ENCODE measurements at places on chromosomes 1 and 21. TPM values are rescaled to one million over a fixed set of nuclear protein-coding genes. Genes with fewer than 3 reads are reported as not detected.
A peak's percentile ranks its signal among the peaks of the same experiment; 100 is the strongest.

Gene OR2W3
- not detected for total RNA-seq

Gene APOBEC4
- not detected for total RNA-seq

Gene TFF3
- not detected for total RNA-seq

Gene FMO4
- total RNA-seq = 1.9 TPM

Gene NUF2
- 43.5 TPM for total RNA-seq

Gene OSCP1
- 2.4 TPM for total RNA-seq

Gene CD84
- 13.7 TPM for total RNA-seq

- H3K4me3 ChIP-seq = no peak overlapping the region
- no peaks in the 10 kb centered on the region for H3K36me3 ChIP-seq
- DNase-seq = no peak
- H3K27me3 ChIP-seq = no peaks in the 10 kb centered on the region
- H3K27ac ChIP-seq = no peak overlapping the region
- no peaks in the 10 kb centered on the region for H3K4me1 ChIP-seq
Measured at GRCh38 chr1:13948888-13949391, 249.0 kb downstream of the PRDM2 start.

DNA sequence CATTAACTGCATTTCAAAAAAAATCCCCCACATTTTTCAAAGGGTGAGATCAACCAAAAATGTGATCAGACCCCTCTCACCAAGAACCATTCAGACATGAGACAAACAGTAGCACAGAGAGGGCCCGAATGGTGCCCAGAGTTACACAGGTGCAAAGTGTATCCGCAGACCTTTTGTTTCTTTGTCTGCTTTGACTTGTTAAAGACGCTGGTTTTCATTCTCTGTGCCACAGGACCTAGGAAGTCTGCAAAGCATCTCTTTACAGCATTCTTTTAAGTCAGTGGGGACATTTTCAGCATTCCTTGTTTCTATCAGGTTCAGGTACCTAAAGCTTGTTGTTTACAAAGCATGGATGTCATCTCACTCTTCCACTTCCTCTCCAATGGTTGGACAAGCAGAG lies 87.2 kb upstream of the MAP1LC3C start:
- H3K27ac ChIP-seq = no peak overlapping the region
- no peak overlapping the region for H3K4me3 ChIP-seq
- H3K4me1 ChIP-seq = no peaks in the 10 kb centered on the region
- H3K27me3 ChIP-seq = peaks cover 16% of the 10 kb centered on the region
- DNase-seq = no peak

DNA sequence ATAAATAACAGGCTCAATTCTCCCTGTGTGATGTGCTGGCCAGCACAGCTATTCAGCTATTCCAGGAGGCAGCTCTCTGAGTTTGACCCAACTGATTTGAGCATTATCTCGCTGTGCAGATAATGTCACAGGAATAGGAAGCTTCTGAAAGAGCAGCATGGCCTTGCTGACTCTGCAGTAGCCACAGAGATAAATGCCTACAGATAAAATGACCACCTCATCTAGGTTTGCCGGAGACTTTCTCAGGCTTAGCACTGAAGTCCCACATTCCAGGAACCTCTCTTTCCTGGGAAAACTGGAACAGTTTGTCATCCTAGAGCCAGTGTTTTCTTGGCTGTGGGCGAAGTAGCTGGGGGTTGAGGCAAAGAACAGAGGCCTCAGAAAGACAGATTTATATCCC lies 98.9 kb downstream of the MRPL39 start:
- H3K27ac ChIP-seq = peak overlapping the region; percentile 76
- no peak for DNase-seq
- peaks cover 49% of the 10 kb centered on the region for H3K36me3 ChIP-seq
- H3K4me1 ChIP-seq = peaks cover 66% of the 10 kb centered on the region

- no peak overlapping the region for H3K4me3 ChIP-seq
- no peaks in the 10 kb centered on the region for H3K4me1 ChIP-seq
- no peaks in the 10 kb centered on the region for H3K36me3 ChIP-seq
Measured at GRCh38 chr1:93701629-93702028, 20.0 kb upstream of the BCAR3 start.

GRCh38 chr1:153790966-153791647 lies 15.9 kb downstream of the SLC27A3 start:
- DNase-seq = no peak
- H3K27ac ChIP-seq = peak overlapping the region; percentile 87
- H3K27me3 ChIP-seq = peaks cover 8% of the 10 kb centered on the region
- peaks cover 2% of the 10 kb centered on the region for H3K36me3 ChIP-seq
- H3K4me3 ChIP-seq = peak overlapping the region; percentile 20

DNA sequence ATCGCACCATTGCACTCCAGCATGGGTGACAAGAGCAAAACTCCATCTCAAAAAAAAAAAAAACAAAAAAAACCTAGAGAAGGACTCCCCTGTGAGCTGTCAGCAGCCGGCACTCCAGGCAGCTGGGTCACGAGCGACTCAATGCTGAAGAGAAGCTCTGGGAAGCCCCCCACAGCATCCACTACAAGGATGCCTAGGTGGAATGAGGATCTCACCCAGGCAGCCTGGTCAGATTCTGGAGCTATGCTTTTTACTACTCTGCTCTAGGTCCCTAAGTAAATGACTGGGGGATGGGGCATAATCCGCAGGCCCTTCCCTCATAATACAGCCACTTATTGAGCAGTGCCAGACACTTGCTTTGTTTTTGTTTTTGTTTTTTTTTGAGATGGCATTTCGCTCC lies 6.6 kb downstream of the BMP8B start:
- no peak for DNase-seq
- no peak overlapping the region for H3K4me3 ChIP-seq

GRCh38 chr1:23419180-23419579 lies 5.4 kb downstream of the TCEA3 start:
- no peak for DNase-seq
- H3K27ac ChIP-seq = no peak overlapping the region
- no peaks in the 10 kb centered on the region for H3K27me3 ChIP-seq
- no peak overlapping the region for H3K4me3 ChIP-seq
- no peaks in the 10 kb centered on the region for H3K36me3 ChIP-seq

DNA sequence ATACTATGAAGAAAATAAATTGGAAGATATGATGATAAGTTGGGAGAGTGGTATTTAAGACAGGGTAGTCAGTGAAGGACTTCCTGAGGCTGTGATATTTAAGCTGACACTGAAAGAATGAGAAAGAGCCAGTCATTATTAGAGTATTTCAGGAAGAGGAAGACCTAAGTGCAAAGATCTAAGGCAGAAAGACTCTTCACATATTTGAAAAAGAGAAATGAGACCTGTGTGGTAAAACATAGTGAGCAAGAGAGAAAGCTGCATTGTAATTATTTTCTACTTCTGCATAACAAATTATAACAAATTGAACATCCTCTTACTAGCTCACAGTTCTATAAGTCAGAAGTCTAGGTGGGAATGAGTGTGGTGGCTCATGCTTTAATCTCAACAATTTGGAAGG lies 34.6 kb upstream of the DOCK7 start:
- no peak overlapping the region for H3K4me3 ChIP-seq
- no peak for DNase-seq
- peaks cover 4% of the 10 kb centered on the region for H3K27me3 ChIP-seq
- peaks cover 5% of the 10 kb centered on the region for H3K4me1 ChIP-seq
- no peak overlapping the region for H3K27ac ChIP-seq

DNA sequence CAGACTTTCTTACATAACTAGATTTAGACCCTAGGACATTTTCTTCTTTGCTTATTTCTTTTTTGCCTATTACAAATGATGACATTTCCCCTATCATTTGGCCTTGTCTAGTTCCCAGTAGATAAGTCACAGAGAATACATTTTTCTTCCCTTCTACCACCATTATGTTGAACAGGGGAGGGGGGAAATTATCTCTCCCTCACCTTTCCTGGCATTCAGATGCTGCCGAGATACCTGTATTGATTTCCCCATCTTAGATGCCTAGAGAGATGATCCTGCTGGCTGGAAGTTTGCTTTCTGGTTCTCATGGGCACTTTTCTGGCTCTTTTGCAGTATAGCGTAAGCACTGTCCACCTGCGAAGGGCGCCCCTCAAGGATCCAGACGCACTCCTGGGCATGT lies 5.7 kb downstream of the IPO9 start:
- H3K4me1 ChIP-seq = peaks cover 56% of the 10 kb centered on the region
- no peak for DNase-seq
- no peak overlapping the region for H3K27ac ChIP-seq
- no peaks in the 10 kb centered on the region for H3K27me3 ChIP-seq
- H3K4me3 ChIP-seq = no peak overlapping the region
- H3K36me3 ChIP-seq = peaks cover 39% of the 10 kb centered on the region

DNA sequence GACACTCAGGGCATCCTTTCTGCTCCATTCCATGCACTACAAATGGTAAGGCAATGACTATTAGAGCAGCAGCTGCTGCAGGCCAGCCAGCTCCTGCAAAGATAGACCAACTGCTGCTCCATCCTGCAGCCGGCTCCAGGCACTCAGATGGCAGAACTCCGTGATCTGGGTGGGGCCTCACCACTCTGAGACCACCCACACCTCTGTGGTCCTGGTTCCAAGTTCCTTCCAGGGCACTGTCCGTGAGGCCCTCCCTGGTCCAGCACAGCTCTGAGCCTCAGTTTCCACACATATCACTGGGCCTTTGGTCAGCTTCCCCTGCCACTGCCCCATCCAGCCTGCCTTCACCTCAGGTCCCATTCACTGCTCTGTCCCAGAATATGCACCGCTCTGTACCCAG lies 114.7 kb downstream of the DMRTB1 start:
- H3K27ac ChIP-seq = no peak overlapping the region
- DNase-seq = no peak
- no peak overlapping the region for H3K4me3 ChIP-seq

GRCh38 chr1:10592373-10592772 lies 117.6 kb downstream of the PEX14 start:
- no peak overlapping the region for H3K4me3 ChIP-seq
- H3K27me3 ChIP-seq = no peaks in the 10 kb centered on the region
- peaks cover 2% of the 10 kb centered on the region for H3K4me1 ChIP-seq
- DNase-seq = no peak

- DNase-seq = no peak
- no peak overlapping the region for H3K4me3 ChIP-seq
- H3K27ac ChIP-seq = no peak overlapping the region
- peaks cover 10% of the 10 kb centered on the region for H3K36me3 ChIP-seq
Measured at GRCh38 chr1:85174503-85174902, 26.3 kb downstream of the SYDE2 start.

DNA sequence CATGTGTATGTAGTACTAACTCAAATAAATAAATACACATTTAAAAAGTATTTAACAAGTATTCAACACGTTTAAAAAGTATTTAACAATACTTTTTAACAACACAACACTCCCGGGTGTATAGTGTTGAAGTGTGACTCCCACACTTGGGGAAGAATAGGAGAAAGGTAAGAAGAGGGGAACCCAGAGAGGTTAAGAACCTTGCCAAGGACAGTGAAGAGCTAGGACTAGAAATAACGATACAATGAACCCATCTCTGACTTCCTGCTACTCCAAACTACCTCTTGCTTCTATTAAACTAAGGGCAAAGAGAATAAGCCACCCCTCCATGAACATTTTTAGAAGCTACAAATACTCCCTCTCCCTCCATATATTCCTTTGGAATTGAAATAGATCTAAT lies 1.7 kb upstream of the GFI1 start:
- DNase-seq = no peak
- H3K27me3 ChIP-seq = peaks cover 6% of the 10 kb centered on the region
- H3K4me3 ChIP-seq = peak overlapping the region; percentile 81
- H3K4me1 ChIP-seq = peaks cover 15% of the 10 kb centered on the region
- H3K27ac ChIP-seq = peak overlapping the region; percentile 88

GRCh38 chr1:110872745-110873720 lies at the start of gene CD53:
CD53 (plus strand) TSS chr1:110873148; CDS start chr1:110891409, 18,261 bp downstream.
- peaks cover 39% of the 10 kb centered on the region for H3K36me3 ChIP-seq
- peaks cover 43% of the 10 kb centered on the region for H3K4me1 ChIP-seq
- H3K27me3 ChIP-seq = no peaks in the 10 kb centered on the region
- peak within 1 kb of the TSS; percentile 97 for H3K27ac ChIP-seq

DNA sequence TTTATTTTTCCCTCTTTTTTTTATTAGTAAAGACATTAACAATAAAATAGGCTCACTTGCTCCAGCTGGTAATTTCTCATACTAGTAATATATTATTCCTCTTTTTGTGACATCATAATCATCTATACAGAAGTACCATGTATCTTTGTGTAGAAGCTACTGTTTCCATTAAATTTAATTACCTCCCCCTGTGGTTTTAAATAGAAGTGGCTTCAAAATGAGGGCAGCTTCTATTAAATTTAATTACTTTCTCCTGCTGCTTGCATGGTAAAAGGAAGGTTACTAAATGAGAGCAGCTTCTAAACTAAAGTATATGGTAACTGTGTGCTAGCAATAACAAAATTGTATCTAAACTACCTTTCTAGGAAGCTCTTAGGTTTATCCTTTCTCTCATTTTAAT lies 94.0 kb downstream of the DPYD start:
- peaks cover 4% of the 10 kb centered on the region for H3K4me1 ChIP-seq
- H3K27me3 ChIP-seq = no peaks in the 10 kb centered on the region
- H3K36me3 ChIP-seq = peaks cover 5% of the 10 kb centered on the region
- no peak for DNase-seq
- H3K4me3 ChIP-seq = no peak overlapping the region

DNA sequence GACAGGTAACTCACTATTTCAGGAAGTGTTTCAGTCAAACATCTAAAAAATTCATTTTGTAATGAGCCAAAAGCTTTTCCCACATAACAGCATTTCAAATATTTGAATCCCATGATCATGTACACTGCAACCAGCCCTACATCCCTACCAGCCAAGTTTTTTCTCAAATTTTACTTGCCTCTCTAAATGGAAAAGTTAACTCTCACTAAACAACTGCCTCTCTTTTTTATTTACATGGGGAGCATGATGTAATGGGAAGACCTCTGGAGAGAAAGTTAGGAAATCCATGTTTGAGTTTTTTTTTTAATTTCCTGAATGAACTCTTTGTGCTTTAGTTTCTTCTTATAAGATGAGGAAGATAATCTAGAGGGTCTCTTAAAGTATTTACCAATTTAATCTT lies 70.5 kb downstream of the TTLL7 start:
- no peaks in the 10 kb centered on the region for H3K36me3 ChIP-seq
- peaks cover 15% of the 10 kb centered on the region for H3K27me3 ChIP-seq
- H3K4me1 ChIP-seq = no peaks in the 10 kb centered on the region
- no peak for DNase-seq
- no peak overlapping the region for H3K4me3 ChIP-seq

DNA sequence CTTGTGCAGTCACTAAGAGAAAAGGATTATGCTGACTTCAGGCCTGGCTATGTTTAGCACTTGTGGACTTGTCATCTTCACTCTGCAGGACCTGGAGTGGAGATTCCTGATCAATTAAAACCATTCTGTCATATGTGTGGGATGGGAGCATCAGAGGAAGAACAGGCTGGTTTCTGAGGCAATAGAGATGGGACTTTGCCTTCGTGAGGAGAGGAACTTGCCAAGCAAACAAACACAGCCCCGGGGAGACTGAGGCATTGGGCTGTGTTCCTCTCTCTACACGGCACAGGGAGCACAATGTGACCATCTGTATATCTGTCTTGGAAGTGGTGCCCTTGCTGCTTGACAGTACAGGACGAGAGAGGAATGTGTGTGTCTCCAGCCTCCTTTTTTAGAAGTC lies 23.1 kb downstream of the VASH2 start:
- no peak for DNase-seq
- no peak overlapping the region for H3K4me3 ChIP-seq
- no peak overlapping the region for H3K27ac ChIP-seq

All from activated naive CD8-positive, alpha-beta T cell treated with anti-CD3 and anti-CD28 coated beads for 36 hours (primary cell).